Psoas muscle (tissue), 8 donors: ENCODE measurements at places on chromosomes 6 and 20. TPM values are rescaled to one million over a fixed set of nuclear protein-coding genes. Genes with fewer than 3 reads are reported as not detected.

The BPIFB1 gene
- not detected for total RNA-seq

GRCh38 chr20:44651684-44652423 lies at the start of gene ADA:
Gene ADA (minus strand): TSS chr20:44651699. CDS start chr20:44651607, 92 bp downstream.
- peak within 1 kb of the TSS; percentile 83 for H3K4me3 ChIP-seq
- no peaks in the 10 kb centered on the region for H3K36me3 ChIP-seq
- H3K27ac ChIP-seq = peak within 1 kb of the TSS; percentile 58
- peaks cover 6% of the 10 kb centered on the region for H3K4me1 ChIP-seq
- DNase-seq = peak; percentile 71

GRCh38 chr6:35489995-35490791 lies 6.7 kb downstream of the TEAD3 start:
- DNase-seq = peak; percentile 88
- no peaks in the 10 kb centered on the region for H3K27me3 ChIP-seq
- H3K4me3 ChIP-seq = peak overlapping the region; percentile 49
- peaks cover 57% of the 10 kb centered on the region for H3K4me1 ChIP-seq

DNA sequence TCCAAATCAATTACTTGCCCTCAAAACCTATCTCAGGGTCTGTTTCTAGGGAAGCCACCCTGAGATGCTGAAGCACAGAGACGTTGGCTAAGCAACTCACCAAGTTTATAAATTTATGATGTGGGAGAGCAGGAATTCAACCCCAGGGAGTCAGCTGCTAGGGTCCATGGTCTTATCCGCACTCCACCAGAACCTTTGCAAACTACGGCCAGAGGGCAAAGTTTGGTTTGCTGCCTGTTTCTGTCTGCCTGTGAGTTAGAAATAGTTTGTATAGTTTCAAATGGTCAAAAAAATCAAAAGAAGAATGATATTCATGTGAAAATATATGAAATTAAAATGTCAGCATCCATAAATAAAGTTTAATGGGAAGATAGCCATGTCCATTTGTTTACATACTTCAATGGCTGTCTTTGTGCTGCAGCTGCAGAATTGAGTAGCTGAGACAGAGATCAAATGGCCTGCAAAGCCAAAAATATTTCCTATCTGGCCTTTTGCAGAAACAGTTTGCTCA lies 83.7 kb upstream of the ZFP64 start:
- H3K4me1 ChIP-seq = no peaks in the 10 kb centered on the region
- H3K36me3 ChIP-seq = no peaks in the 10 kb centered on the region
- H3K27me3 ChIP-seq = no peaks in the 10 kb centered on the region
- H3K4me3 ChIP-seq = no peak overlapping the region

DNA sequence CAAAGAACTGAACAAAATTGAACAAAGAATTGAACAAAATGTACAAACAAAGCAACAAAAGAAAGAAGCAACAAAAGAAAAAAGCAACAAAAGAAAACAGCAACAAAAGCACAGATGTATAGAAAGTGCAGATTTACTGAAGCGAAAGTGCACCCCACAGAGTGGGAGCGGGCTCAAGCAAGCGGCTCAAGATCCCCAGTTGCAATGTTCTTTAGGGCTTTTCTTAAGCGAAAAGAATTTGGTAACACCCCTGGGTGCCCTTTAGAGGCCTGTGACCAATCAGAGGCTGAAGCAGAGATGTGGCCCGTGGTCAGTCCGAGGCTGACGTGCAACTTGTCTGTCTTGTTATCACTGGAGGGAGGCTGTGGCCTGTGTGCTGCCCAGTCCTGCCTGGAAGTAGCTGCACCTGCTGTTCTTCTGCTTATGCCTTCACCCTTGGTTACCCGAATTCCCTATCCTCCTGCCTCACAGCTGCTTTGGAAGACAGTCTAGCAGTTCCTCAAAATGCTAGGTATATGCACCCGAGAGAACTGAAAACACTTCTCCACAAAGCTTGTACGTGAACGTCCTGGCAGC lies 13.2 kb upstream of the KIF25 start:
- H3K27ac ChIP-seq = no peak overlapping the region
- no peaks in the 10 kb centered on the region for H3K4me1 ChIP-seq
- no peaks in the 10 kb centered on the region for H3K27me3 ChIP-seq
- DNase-seq = no peak
- no peaks in the 10 kb centered on the region for H3K36me3 ChIP-seq

The RAET1L gene
- total RNA-seq = not detected

DNA sequence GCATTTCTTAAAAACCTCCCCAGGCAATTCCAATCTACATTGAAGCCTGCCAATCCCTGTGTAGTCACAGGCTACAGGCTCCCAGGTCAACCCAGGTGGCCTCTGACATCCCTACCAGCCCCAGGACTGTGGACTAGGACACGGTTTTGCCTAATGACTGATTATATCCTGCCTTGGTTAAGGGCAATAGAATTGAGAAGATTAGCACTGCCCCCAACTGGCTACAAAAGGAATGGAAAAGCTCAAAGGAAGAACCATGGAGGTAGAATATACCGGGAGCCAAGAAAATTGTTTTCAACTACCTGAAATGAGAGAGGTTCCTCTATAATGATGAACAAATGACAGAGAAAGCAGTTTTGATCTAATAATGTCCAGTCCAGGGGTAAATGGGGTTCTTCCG lies 421.1 kb upstream of the AGPAT4 start:
- no peaks in the 10 kb centered on the region for H3K27me3 ChIP-seq
- DNase-seq = no peak
- no peaks in the 10 kb centered on the region for H3K4me1 ChIP-seq
- no peaks in the 10 kb centered on the region for H3K36me3 ChIP-seq

- H3K4me1 ChIP-seq = peaks cover 29% of the 10 kb centered on the region
- H3K36me3 ChIP-seq = no peaks in the 10 kb centered on the region
- DNase-seq = no peak
- H3K27ac ChIP-seq = no peak overlapping the region
- H3K27me3 ChIP-seq = no peaks in the 10 kb centered on the region
These were observed 80.3 kb downstream of the ZDHHC14 start for GRCh38 chr6:157461000-157461915.

The VWA7 gene
- total RNA-seq = 8.0 TPM

DNA sequence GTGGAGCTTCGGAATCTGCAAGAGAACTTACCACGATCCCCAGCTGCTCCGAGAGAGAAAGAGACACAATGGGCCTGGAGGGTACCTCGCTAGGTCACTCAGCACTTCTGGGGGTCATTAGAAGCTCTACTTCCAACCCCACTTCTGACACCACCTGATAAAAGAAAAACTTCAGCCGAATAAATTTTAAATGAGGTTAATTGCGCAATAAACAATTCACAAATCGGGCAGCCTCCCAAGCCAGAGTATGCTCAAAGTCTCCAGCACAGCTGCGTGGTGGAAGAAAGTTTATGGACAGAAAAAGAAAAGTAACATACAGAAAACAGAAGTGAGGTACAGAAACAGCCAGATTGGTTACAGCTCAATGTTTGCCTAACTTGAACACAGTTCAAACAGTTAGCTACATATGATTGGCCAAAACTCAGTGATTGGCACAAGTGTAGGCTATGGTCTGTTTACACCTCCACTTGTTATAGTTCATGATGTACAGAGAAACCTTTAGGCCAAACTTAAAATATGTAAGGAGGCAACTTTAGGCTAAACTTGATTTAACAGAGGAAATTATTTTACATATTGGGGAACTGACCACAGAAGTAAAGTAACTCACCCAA lies 52.6 kb downstream of the COL11A2 start:
- DNase-seq = no peak
- no peak overlapping the region for H3K4me3 ChIP-seq
- no peaks in the 10 kb centered on the region for H3K4me1 ChIP-seq

The DEFB115 gene
- total RNA-seq = not detected

DNA sequence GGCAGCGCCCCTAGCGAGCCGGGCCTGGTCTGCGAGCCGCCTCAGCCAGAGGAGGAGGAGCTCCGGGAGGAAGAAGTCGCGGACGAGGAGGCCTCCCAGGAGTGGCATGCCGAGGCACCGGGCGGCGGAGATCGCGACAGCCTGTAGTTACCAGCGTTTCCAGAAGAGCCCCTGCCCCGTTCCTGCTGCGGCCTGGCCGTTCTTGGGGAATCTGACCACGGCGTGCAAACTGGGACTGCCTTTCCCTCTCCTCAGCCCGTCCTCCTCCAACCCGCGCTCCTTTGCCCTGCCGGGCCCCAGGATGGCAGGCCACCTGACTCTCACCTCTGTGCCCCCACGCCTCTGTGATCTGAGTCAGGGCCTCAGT lies 802 bp downstream of the HDGFL1 start:
- H3K27me3 ChIP-seq = no peaks in the 10 kb centered on the region
- H3K4me3 ChIP-seq = no peak overlapping the region
- no peaks in the 10 kb centered on the region for H3K4me1 ChIP-seq
- H3K27ac ChIP-seq = no peak overlapping the region

DNA sequence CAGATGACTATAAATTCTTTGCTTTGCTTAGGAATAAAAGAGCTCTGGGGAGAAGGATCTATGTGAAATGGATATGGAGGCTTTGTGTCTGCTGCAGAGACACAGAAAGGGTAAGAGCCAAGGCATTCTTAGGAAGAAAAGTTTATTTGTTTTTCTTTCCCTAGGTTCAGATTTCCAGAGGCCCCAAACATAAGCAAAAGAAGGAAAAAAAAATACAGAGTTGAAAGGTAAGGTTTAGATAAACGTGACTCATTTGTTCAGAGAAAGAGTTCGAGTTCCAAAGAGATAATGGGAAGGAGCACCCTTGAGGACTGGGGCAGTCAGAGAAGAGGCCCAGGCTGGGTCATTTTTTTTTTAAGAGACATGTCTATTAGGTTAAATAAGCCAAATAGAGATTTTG lies 27.4 kb upstream of the BMP5 start:
- H3K27me3 ChIP-seq = no peaks in the 10 kb centered on the region
- no peak overlapping the region for H3K27ac ChIP-seq
- no peak for DNase-seq
- H3K4me3 ChIP-seq = no peak overlapping the region

The HLA-DQA2 gene
- total RNA-seq = 0.16 TPM

GRCh38 chr20:47743671-47744070 lies 41.6 kb downstream of the SULF2 start:
- H3K4me1 ChIP-seq = no peaks in the 10 kb centered on the region
- H3K4me3 ChIP-seq = no peak overlapping the region
- no peaks in the 10 kb centered on the region for H3K27me3 ChIP-seq
- no peaks in the 10 kb centered on the region for H3K36me3 ChIP-seq
- no peak overlapping the region for H3K27ac ChIP-seq
- no peak for DNase-seq

GRCh38 chr20:1909097-1909496 lies 13.9 kb downstream of the SIRPA start:
- DNase-seq = no peak
- no peaks in the 10 kb centered on the region for H3K4me1 ChIP-seq

The GFRAL gene
- not detected for total RNA-seq

- no peaks in the 10 kb centered on the region for H3K36me3 ChIP-seq
- no peak overlapping the region for H3K27ac ChIP-seq
- peak; percentile 61 for DNase-seq
- H3K4me3 ChIP-seq = no peak overlapping the region
- no peaks in the 10 kb centered on the region for H3K27me3 ChIP-seq
- H3K4me1 ChIP-seq = no peaks in the 10 kb centered on the region
These were observed 9.5 kb downstream of the C20orf202 start for GRCh38 chr20:1212607-1213396.

DNA sequence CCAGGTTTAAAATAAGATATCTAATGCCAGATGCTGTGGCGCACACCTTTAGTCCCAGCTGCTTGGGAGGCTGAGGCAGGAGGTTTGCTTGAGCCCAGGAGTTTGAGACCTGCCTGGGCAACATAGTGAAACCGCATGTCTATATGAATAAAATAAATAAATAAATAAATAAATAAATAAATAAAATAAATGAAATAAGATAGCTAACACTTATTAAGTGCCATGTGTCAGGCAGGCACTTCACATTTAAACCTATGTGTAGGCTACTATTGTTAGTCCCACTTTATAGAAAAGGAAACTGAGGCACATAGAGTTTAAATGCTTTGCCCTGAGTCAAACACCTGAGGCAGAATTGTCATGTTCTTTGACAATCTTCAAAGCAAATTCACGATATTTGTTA lies 32.9 kb upstream of the RREB1 start:
- H3K4me3 ChIP-seq = no peak overlapping the region
- no peak for DNase-seq
- H3K27ac ChIP-seq = no peak overlapping the region

The MCCD1 gene
- not detected for total RNA-seq

DNA sequence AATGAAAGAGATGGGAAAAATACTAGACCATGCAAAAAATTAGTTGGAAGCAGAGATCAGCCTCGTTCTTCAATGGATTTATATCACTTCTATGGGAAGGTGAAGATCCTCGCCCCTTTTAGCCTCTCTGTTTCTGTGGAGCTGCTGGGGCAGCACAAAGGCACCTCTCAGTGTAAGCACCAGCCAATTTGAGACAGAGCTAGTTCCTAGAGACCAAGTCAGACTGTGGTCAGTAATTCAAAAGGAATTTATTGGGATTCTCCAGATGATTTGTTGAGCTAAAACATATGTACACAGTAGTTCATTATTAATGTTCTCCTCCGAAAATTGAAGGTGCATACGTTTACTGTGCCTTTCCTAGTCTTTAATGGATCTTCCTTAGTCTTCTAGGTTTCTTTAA lies 42.4 kb downstream of the SCGN start:
- no peak overlapping the region for H3K4me3 ChIP-seq
- H3K27ac ChIP-seq = no peak overlapping the region
- DNase-seq = no peak
- H3K4me1 ChIP-seq = no peaks in the 10 kb centered on the region

The ANKRD60 gene
- not detected for total RNA-seq

- H3K36me3 ChIP-seq = no peaks in the 10 kb centered on the region
- peak overlapping the region; percentile 63 for H3K4me3 ChIP-seq
- H3K27ac ChIP-seq = no peak overlapping the region
- H3K4me1 ChIP-seq = no peaks in the 10 kb centered on the region
These were observed 726 bp upstream of the ARFGEF3 start for GRCh38 chr6:138161088-138161337.

The BYSL gene
- total RNA-seq = 47.5 TPM

DNA sequence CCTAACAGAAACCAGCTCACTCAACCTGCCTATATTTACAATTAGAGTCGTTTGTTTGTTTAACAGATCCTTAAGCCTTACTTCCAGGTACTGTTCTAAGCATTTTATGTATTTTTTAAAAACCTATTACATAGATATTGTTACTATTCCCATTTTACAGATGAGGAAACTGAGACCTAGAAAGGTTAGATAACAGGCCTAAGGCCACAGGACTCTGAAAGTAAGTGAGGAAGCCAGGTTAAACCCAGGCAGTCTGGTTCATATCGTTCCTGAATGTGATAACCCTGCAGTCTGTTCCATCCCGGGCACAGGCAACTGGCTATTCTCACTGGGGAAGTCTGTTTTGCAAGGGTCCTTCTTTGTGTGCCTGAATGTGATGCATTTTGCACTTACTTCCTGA lies 322.2 kb downstream of the FARS2 start:
- no peak for DNase-seq
- no peak overlapping the region for H3K27ac ChIP-seq
- no peaks in the 10 kb centered on the region for H3K27me3 ChIP-seq
- no peaks in the 10 kb centered on the region for H3K36me3 ChIP-seq
- no peak overlapping the region for H3K4me3 ChIP-seq

DNA sequence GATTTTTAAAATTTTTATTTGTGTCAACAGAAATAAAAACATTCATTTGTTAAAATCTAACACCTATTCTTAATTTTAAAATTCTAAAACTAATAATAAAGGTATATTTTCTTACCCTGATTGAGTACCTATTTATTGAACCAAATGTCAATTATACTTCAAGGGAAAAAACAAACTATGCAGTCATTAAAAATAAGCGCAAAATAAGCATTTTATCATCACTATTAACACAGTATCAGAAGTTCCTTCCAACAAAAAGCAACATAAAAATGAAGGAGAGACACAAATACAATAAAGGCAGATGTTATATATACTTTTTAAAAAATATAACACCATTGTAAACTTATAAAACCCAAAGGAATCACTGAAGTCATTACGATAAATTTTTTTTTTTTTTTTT lies 52.7 kb downstream of the ZHX3 start:
- no peak overlapping the region for H3K4me3 ChIP-seq
- peaks cover 8% of the 10 kb centered on the region for H3K4me1 ChIP-seq
- no peak for DNase-seq
- no peaks in the 10 kb centered on the region for H3K27me3 ChIP-seq

The NKX2-2 gene
- total RNA-seq = not detected
